ENCODE measurements at places on chromosomes 12 and 14.

GRCh38 chr12:68056300-68056699 lies 67.1 kb downstream of the IFNG-AS1 start:
- DNase-seq = no peak

DNA sequence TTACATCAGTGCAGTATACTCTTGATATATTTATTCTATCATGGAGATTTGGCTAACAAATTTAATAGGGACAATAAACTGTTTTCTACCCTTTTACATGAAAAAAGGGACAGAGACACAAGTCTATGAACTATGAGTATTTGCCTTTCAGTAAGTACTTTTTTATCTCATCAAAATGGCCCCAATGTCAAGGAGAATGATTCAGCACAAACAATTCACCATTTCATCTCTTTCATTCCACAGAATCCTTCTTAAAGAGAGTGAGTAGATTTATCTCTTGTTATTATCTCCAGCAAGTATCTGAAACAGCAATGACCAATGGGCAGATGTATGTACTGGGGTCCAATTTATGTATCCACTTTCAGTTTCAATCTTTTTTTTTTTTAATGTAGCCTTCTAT lies 447.5 kb downstream of the NPAS3 start:
- DNase-seq = no peak

- no peak for DNase-seq
Measured at GRCh38 chr14:81070511-81070910, 115.1 kb downstream of the TSHR start.

DNA sequence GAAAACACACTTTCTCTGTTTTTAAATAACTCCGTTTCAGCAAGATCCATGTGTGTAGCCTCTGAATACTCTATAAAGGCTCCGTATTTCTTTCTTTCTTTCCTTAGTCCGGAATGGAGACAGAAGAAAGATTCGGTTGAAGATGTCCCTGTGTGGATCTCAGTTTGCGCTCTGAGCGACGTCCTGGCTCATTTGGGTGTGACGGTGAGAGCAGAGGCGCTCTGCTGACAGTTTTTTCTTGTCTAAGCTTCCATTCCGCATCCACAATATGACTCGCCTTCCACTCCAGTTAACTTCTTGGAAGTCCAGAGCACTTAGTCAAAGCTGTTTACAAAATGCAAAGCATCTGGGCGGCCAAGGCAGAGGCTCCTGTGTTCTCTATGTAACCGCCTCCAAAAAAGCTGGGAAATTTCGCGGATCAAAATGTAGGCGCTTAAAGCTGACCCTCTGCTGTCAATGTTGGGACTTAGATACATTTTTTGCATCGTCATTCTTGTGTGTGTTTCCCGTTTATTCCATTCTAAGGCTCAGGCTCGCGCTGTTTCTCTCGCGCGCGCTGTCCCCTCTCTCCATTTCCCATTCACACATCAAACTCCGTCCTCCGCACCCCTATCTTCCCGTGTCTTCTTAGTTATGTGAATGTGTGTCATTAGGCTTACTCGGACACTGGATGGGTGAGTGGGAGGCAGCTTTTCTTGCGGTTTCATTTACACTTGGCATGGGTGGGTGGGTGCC lies 880 bp upstream of the FLRT2 start:
- DNase-seq = no peak

GRCh38 chr12:1498199-1498740 lies 96.1 kb downstream of the FBXL14 start:
- DNase-seq = no peak

DNA sequence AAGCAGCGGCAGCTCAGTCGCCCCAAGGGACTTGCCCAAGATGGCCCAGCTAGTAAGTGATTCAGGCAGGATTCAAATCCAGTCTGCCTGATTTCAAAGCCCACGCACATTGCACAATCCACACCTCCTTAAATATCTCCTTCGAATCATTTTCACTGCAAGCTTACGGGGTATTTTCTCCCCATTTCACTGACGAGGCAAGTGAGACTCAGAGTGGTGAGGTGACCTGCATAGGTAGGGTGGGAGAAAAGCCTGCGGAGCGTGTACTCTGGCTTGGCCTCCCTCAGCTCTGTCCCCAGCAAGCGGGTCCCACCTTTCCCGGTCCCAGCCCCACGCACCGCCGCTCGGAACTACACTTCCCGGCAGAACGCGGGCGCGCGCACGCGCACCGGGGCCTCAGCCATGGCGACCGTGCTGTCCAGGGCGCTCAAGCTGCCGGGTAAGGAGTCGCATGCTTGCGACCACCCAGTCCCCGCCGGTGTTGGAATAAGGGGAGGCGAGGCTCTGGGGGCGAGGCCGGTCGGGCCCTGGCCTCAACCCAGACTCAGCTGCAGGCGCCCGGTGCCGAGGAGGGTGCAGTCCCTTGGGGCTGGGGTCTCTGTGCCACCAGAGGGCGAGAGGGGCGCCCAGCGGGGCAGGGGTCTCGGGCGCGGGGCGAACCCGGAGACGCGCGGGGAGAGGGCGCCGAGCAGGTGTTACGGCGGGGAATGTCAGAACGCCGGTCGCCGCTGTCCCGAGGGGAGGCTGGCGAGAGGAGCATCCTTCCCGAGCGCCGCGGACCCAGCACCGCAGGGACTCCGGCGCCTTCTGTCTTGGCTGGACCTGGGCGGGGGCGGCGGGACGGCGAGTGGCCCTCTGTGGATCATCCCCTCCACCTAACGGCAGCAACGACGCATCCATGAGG lies at the start of gene FAM234B:
TSS of gene FAM234B (plus strand) at position 380 of the 904 bp plus-strand sequence. CDS start at position 403, 23 bp downstream.
- peak; percentile 27 for DNase-seq

All from NCI-H187 (cell line).